ENCODE measurements at places on chromosomes 7 and 10.

DNA sequence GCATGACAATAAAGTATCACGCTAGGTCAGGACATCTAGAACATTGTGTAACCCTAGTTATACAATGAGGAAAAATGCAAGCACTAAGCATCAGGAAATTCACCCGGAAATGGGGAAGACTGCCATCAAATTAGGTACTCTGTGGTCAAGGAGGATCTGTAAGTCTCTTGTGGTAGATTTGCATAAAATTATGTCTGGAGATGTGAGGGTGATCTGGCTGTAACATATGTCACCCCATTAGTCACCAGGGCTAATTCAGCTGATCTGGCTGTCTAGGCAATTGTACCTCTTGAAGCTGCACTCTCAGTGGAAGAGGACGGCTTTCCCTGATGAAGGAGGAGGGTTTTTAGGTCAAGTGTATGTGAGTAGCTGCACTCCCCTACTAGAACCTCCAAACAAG, 14.8 kb downstream of the AKR1D1 start:
- DNase-seq = no peak

DNA sequence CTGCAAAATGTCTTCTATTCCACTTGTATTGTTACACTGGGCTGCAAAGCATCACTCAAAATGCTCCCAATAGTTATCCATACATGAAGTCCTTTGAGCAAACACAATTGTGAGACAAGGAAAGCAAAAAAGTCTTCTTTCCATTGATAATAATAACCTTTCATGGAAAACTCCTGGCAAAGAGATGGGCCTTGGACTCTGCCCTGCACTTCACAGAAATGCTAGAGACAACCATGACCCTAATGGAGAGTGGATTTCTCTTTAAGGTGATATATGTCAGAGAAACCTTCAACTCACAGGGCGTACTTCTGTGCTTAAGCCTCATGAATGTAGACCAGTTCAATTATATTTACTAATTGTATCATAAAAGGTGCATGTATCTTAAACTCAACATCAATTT, 19.4 kb downstream of the SLC26A3 start:
- no peak for DNase-seq

GRCh38 chr10:62869958-62870357, 53.8 kb upstream of the EGR2 start:
- DNase-seq = no peak

DNA sequence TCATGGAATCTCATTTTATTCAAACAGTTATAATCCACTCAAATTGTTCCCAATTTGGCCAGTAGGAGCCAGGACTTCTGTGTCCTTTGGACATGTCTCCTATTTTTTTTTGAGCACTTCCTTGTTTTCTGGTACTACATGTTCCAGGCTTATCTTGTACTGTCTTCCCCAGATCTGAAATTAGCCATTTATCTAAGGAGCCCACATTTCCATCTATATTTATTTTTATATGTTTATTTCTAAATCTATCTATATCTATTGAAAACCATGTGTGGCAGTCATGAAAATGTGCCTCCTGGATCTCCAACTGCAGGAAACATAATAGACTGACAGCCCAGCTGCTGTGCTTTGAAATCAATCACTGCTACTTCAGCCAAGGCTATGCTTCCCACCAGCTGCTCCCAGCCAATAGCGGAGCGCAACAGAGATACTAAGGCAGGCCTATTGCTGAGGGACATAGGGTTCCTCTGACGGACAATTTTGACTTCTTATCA, 147.1 kb downstream of the LRRC4 start:
- no peak for DNase-seq

- no peak for DNase-seq
Measured at GRCh38 chr7:142279601-142280000, 21.7 kb upstream of the PRSS58 start.

DNA sequence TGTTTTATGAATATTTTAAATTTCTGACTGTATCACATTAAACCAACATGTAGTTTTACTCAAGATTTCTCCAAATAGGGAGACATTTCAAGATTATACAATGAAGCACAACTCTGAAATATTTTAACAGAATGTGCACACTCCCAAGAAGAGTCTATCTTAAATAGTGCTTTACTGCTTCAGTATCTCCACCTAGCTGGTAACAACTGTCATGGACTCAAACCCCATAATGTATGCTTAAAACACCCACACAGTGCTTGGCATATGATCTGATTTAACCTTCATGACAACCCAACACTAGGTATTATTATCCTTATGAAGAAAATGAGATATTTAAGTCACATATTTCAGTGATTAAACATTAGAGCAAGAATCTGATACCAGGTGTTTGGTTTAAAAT, 45.9 kb downstream of the ASZ1 start:
- DNase-seq = peak; percentile 5

GRCh38 chr7:1706381-1706720, 36.3 kb downstream of the ELFN1 start:
- no peak for DNase-seq

GRCh38 chr7:84677117-84677732, 482.6 kb upstream of the SEMA3A start:
- DNase-seq = no peak

DNA sequence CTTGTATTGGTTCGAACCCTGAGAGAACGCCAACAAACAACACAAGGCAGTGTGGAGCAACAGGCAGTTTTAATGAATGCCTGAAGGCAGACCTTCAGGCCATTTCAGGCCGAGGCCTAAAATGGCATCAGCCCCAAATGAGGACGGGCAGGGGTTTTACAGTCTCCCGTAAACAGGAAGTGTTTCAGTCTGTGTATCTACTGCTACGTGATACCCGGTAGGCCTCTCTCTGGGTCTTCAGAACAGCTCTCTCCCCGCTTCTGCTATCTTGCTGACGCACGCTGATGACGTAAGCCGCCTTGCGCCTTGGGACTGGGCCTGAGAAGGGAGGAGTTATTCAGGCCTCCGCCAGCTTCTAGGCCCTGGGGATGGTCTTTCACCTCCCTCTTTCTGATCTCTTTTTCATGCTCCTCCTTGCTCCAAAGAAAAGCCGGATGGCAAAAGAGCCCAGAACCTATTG, 67.7 kb downstream of the ST8SIA6 start:
- peak; percentile 91 for DNase-seq

DNA sequence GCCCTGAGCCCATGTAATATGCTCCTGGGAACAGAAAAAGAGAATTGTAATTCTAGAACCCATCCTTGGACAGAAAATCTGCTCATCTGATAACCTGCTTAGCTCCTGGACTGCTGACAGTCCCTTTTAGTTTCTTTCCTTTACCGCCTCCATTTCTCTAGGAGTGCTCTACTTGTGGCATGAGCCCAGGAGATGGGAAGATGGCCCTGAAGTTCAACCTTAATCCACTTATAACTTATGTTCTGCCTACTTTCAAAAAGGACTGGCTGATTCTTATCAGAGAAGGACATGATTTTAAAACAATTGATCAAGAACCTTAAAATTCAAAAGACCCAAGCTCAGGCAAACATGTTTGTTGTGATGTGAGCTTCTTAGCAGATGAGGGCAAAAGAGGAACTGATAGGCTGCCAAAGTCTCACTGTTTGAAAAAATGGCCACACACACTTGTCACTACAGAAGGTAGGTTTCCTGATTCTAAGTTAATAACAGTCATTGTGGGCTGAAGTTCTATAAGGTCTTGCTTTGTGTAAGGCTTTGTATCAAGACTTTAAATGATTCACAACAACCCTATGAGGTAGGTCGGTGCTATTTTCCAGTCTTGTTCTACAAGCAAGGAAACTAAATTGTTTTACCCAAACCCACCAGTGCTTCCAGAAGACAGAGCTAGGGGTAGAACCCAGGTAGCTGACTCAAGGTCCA, 94.3 kb upstream of the AFAP1L2 start:
- no peak for DNase-seq

- DNase-seq = no peak
Measured at GRCh38 chr7:106372126-106372525, 87.3 kb upstream of the NAMPT start.

GRCh38 chr7:91239171-91239604, 25.0 kb upstream of the FZD1 start:
- no peak for DNase-seq

DNA sequence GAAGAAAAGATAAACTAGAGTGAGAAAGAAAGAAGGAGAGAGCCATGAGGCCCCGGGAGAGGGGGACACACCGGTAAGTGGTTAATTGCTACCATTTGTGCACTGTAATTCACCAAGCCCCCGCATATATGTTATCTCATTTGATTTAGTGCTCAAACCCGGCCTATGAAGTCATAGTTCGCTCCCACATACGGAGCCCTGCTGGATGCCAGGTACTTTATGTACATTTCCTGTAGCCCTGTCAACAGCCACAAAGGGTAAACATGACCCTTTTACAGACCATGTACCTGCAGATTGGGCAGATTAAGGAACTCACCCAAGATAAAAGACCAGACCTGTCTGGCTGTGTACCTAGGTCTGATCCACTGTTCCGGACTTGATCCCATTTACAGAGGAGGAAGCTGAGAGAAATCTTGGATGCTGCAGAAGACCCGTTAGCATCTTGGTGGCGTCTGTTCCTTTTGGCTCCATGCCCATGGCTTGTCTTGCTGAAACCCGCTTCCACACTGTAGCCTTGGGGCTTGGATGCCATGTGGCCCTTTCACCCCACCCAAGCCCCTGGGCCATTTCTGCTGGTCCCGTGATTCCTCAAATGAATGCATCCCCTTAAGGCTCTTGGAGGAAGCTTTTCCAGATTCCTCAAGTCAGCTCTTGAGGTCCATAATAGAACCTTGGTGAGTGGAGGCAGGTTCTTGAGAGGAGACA, 32.3 kb downstream of the FAM241B start:
- no peak for DNase-seq

- no peak for DNase-seq
Measured at GRCh38 chr10:17409170-17409733, 45.1 kb downstream of the ST8SIA6 start.

DNA sequence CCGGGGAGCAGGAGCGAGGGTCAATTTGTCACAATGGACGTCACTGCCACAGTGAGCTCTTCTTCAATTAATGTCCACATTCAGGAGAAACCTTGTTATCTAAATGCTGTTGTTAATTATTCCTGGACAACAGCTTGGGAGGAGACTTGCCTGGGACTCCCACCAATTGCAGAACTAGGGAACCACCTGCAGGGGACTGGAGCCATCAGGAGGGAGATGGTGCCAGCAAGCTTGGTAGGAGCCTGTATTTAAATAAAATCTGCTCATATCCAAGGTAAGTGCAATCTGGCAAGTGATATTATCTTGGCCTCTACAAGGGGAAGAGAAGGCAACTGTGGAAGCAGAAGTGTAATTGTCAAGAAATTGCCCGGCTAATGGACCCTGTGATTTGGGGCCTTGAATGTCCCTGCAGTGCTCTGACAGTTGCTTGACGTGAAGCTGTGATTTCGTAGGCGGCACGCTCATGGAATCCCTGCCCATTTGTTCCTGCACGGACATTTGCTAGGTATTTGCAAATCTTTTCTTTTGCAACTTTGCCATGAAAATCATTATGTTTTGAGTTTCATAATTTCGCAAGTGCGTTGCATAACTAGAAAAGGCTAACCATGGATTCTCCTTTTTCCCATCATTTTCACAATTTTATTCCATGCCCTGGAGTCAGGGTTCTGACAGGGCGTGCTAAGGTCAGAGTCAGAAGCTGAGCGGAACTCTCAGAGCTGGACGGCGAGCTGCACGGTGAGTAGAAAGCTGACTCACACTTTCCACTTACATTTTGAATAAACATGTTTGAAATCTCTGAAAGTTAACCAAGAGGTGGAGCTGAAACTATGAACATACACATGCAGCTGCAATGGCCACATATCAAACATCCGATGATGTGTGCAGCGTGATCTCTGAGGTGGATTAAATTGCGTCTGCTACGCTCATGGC, 84.9 kb upstream of the TCERG1L start:
- DNase-seq = no peak

DNA sequence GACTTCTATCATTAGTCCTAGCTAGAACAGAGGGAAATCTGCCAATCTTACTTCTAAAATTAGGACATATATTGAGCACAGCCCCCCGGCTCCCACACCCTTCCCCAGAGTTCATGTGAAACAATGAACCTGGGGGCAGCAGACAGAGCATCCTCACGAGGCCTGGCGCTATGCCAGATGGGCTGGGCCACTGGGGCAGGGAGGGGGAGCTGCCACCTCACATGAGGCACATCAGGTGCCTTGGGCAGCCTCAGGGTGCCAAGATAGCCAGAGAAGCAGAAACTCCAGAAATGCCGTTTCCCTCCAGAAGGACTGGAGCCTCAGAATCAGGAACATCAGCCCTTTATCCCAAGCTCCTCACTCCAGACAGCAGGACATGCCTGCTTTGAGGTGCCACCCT, 92.8 kb upstream of the LANCL2 start:
- peak; percentile 48 for DNase-seq

DNA sequence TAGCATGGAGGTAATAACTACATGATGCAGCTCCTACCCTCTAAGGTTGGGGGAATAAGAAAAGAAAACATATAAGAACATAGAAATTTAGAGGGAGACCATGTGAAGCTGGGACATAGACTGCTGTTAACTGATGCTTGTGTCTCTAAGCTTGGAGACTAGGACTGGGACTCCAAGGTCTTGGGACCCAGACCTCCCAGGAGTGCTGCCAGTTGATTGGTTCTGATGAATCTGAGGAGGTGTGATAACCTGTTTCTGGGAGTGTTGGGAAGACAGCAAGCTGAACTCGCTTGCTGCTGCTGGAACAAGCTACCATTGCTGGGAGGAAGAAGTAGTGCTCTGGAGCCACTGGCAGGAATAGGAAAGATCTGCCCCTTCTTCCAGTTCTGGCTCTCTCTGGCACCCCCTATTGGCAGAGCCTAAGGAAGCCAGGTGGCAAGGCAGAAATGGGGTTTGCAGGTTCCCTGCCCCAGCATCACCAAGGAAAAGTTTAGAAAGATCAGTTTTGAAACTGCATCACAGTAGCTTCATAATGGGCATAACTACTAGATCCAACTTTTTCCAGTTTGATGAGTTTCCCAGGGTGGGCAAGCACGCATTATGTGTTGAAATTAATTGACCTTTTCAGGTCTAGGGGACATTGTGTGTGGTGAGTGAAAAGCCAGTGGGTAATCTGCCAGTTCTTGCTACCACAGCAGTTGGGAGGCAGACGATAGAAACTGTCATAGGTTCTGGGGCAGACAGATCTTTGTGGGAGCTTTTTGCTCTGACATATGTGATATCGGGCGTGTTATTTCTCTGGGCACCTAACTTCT, 140.7 kb downstream of the SND1 start:
- no peak for DNase-seq

Measured in NCI-H345 (cell line).